ENCODE measurements at places on chromosomes 11 and 22.

GRCh38 chr11:68002575-68002937 lies 1.3 kb downstream of the UNC93B1 start:
- DNase-seq = no peak

DNA sequence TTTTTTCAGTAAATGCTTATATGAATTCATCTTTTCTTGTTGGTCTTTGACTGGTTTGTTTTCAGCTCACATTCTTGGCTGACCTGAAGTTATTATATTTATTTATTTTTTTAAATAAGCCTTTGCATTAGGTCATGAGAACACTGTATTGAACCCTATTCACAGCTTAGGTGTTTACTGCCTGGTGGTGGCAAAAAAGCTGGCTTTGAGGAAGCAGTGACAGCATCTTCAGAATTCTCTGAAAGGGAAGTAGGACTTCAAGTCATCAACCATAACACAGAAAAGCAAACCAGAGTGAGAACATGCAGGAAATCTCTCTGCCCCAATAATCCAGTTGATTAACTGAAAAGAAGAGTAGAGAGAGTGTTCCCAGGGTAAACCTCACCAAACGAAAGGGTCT lies 30.3 kb upstream of the MMP13 start:
- no peak for DNase-seq

DNA sequence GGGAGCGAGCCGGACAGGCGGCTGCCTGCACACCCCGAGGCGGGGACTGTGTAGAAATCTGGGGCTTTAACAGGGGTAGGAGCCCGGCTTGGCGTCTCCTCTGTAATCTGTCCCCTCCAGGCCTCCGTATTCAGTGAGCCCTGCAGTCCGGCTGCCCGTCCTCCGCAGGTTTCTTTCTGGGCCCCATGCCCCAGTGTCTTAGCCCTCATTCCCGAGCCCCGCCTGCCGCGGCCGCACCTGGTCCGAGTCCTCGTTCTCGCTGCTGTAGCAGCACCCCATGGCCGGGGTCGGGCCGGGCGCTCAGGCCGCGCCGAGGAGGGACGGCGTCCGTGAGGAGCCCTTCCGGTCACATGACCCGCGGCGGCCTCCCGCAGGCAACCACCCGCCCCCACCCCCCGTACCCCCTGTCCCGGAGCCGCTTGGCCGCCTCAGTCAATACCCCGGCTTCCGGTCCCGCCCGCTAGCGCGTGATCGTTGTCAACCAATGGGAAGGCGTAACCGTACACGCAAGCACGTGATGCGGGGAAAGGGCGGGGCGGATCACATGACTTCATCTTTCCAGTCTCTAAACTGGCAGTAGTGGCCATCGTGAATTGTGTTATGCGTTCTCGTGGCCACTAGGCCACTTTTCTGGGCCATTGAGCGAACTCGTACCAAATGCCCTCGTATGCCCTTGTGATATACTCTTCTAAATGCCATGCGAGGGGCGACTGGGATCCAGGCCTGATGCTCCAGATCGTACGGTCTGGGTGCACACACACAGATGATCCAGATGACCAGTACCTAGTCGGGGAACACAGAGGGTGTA lies at the start of gene LAMTOR1:
Gene LAMTOR1, minus strand, starts transcription at position 352 of the 808 bp plus-strand sequence. Its CDS starts 73 bp downstream, at position 279.
- peak; percentile 96 for DNase-seq

DNA sequence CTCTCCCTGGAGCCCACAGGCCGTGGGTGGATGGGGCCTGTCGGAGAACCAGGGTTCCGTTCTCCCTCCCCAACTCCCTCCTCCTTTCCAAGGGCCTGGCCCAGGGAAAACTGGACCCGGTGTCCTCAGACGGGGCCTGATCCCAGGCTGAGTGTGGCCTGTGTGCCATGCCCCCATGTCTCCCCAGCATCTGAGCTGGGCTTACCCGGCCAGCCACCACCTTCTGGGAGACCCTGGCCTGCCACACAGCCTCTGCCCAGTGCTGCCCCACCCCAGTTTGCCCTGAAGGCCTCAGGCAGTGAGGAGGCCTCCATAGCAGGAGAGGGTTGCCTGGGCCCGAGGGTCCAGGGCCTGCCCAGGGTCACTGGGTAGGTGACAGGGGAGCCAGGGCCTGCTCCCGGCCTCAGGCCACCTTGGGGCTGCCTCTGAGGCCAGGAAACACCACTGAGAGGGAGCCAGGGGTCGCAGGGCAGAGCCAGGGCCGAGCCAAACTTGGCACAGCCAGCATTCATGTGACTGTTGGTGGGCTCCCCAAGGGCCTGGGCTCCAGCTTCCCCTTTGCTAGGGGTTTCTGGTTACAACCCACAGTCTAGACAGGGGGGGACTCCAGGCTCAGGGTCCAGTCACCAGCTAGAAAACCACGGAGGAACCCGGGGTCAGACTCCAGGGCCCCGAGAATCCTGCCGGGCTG lies 590 bp upstream of the IFITM10 start:
- DNase-seq = no peak

GRCh38 chr22:47452184-47452583 lies 689.7 kb downstream of the TBC1D22A start:
- no peak for DNase-seq

DNA sequence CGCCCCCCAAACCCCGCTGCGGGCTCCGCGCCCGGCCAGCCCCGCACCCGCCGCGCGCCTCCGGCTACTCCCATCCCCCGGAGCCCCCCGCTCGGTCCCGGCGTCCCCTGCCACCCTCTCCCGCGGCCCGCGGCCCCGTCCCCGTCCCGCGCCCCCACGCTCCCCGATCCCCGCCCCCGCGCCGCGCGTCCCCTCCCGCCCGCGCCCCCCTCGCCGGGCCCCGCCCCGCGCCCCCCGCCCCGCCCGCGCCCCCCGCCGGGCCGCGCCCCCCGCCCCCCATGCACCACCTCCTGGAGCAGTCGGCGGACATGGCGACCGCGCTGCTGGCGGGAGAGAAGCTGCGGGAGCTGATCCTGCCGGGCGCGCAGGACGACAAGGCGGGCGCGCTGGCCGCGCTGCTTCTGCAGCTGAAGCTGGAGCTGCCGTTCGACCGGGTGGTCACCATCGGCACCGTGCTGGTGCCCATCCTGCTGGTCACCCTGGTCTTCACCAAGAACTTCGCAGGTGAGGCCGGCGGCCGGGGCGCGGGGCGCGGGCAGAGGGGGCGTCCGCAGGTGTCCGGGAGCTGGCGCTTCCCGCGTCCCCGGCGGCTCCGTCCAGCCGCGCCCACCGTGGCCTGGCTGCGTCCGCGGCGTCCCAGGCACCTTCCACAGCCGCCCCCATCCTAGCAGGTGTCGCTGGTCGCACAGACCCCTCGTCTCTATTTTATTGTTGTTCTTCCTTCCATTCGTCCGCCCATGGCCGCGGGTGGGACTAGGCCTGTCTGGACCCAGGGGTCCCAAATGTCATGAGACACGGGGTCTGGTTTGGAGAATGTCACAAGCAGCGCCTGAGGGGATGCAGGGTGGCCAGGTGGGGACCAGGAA lies at the start of gene PANX2:
Gene PANX2, plus strand, starts transcription at position 279 of the 866 bp plus-strand sequence. Its CDS starts 0 bp downstream, at position 279.
- peak; percentile 63 for DNase-seq

GRCh38 chr22:43441216-43441615 lies 29.4 kb downstream of the MPPED1 start:
- DNase-seq = no peak

- DNase-seq = no peak
Measured at GRCh38 chr22:29113319-29113718, 40.5 kb downstream of the KREMEN1 start.

DNA sequence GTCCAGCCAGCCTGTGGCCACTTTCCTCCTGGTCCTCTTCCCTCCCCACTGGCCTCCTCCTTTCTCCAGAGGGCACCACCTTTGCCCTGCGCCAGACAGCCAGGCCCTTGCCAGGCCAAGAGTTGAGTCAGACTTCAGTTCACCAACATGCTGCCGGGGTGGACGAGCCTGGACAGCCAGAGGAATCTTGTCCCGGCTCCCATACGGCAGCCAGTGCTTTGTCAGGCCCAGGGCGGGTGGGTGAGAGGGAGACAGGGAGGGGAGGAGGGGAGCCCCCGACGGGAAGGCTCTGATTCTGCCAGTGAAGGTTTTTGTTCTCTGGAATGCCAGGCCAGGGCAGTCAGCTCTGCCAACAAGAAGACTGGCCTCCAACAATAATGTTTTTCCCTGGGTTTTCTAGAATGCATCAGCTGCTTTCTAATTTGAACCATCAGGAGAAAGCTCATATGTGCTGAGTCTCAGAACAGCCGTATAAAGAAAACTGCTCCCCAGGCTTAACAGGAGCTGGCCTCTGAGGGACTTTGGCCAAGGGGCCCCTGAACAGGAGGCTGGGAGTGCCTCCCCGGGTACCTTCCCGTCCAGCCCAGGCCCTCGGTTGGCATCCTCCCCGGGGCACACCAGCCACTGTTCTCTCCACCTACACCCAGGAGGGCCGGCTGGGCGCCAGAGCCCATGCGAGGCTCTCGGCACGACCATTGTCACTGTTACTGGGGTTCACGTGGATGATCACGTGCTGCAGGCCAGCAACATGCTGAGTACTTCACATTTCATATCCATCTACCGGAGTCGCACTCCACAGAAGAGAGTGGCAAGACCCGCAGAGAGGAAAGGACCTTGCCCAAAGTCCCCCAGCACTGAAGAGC lies 28.6 kb downstream of the LIF start:
- DNase-seq = no peak

DNA sequence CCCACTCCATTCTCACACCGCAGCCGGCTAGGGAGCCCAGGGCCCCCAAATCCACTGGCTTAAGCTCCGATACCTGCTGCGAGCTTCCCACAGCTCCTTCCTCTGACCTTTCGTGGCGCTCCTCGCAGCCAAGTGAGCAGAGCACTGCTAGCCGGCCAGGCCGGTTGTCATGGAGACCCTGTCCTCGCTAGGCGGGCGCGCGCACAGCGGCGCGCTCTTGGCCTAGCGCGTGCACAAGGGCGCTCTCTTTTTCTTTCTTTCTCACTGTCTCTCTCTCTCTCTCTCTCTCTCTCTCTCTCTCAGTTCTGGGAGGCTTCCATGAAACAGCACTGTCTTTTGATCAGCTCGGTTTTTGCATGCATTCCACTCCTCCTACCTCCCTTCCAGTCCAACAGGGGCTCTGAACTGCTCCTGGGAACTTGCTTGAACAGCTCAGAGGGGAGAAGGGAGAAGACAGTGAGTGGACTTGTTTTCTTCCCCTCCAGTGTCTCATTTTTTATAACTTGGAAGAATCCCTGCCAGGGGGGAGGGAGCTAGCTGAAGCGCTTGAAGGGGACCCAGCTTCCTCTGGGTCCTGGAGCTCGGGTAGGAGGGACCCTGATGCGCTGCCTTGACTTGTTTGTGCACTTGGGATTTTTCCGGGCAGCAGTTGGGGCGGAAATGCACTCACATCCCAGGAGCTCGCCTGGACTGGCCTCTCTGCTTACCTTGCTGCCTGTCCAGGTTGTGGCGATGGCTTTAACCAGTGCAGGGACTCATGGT lies 100.3 kb upstream of the AKIP1 start:
- DNase-seq = peak; percentile 97

- no peak for DNase-seq
Measured at GRCh38 chr22:32799496-32799895, 2.0 kb upstream of the TIMP3 start.

All from retina (tissue), 1 donor.